Astrocyte (in vitro differentiated cells and primary cell): ENCODE measurements at places on chromosomes 5 and 9.

DNA sequence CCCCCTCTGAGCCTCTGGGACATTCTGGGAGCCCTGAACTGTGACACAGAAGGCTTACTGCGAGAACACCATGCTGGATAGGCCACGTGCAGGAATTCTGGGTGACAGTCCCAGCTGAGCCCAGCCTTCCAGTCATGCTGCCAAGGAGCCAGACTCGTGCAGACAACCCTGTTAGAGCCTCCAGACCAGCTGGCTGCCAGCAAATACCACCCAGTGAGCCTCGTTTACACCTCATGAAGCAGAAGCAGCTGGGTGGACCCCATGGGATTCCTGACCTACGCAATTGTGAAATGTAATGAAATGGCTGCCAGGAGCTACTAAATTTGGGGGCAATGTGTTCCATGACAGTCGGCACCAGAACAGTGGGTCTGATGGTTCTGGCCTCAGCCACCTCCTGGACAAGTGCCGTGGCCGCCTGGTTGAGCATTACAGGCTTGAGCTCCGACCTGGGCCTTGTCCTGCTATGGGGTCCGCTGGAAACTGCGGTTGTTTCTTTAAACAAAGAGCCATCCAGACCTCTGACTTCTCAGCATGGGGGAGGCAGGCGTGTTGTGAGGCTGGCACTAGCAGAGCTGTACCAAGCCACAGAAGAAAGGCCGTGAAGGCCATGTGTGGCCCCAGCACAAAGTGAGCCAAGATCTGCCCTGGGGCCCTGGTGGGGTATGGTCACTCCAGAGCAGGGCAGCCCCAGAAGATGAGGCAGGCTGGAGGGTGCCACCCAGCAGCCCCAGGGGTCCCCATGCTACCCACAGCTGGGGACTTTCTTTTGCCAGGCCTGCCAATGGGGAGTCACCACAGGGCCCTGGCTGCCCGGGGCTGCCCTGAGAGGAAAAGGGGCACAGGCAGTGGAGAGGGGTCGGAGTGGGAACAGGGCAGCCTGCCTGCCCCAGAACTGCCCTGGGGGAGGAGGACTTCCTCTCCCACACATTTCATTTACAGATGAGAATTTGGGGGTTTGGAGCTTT lies 19.3 kb upstream of the RXRA start:
- no peaks in the 10 kb centered on the region for H3K36me3 ChIP-seq
- peaks cover 6% of the 10 kb centered on the region for H3K27me3 ChIP-seq
- no peaks in the 10 kb centered on the region for H3K4me1 ChIP-seq
- H3K4me3 ChIP-seq: no peak overlapping the region

- no peak overlapping the region for H3K4me3 ChIP-seq
- no peak for DNase-seq
- no peaks in the 10 kb centered on the region for H3K36me3 ChIP-seq
- H3K4me1 ChIP-seq: no peaks in the 10 kb centered on the region
These were observed 73.1 kb downstream of the PDZD2 start for GRCh38 chr5:31711935-31712592.

GRCh38 chr5:148585988-148586387 lies 68.3 kb downstream of the HTR4 start:
- H3K36me3 ChIP-seq: no peaks in the 10 kb centered on the region
- H3K27me3 ChIP-seq: no peaks in the 10 kb centered on the region
- DNase-seq: no peak
- no peak overlapping the region for H3K27ac ChIP-seq

DNA sequence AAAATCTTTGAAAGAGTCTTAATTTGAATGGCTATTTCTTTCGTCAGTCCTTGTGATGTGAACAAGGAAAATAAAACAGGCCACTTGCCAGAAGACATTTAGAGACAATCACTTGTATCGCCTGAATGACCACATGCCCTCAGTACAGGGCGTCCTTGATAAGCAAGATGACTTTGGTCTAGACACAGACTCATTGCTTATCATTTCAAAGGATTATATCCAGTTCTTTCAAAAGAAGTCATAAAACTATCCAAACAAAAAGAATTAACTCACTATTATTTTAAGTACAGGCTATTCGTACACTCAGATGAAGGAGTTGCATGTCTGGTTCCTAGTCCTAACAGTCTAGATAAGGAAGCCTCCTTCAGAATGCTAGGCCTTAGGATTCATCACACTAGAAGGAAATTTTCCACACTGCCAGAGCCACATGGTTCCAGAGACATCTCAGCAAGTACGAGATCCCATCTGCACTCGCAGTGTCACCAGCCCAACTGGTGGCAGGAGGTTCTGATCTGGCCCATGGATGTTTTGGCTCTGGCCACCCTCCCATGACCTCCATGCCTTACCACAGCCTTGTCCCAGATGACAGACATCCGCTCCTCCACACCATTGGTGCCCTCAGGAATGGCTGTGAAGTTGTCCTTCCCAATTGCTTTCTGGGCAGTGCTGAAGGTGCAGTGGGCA lies 109.6 kb downstream of the DPYSL3 start:
- peaks cover 54% of the 10 kb centered on the region for H3K36me3 ChIP-seq
- peak overlapping the region; percentile 50 for H3K27ac ChIP-seq
- peaks cover 25% of the 10 kb centered on the region for H3K4me1 ChIP-seq
- DNase-seq: no peak
- H3K4me3 ChIP-seq: no peak overlapping the region

DNA sequence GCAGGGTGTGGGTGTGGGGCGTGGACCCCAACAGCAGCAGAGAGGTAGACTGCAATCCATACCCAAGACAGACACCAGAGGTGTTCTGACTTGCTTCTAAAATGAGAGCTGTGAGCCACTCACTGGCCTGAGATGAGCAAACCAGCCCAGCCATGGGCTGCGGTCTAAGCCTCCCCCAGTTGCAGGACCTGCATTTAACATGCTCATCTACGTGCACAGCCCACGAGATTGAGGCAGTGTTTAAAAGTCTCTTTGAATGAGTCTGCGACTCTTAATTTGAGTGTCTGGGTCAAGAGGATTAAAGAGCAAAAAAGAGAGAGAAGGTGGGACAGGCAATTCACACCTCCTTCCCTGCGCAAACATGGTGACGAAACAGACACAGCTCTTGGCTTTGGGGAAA lies 5.9 kb downstream of the SURF4 start:
- H3K4me1 ChIP-seq: peaks cover 41% of the 10 kb centered on the region
- no peak overlapping the region for H3K27ac ChIP-seq
- DNase-seq: no peak
- no peaks in the 10 kb centered on the region for H3K27me3 ChIP-seq
- H3K36me3 ChIP-seq: peaks cover 44% of the 10 kb centered on the region
